Activated T-helper 17 cell treated with anti-CD3 and anti-CD28 coated beads, Interleukin-2, amount 50 U/mL, for 72 hours (primary cell): ENCODE measurements at places on chromosomes 11 and 22. TPM values are rescaled to one million over a fixed set of nuclear protein-coding genes. Genes with fewer than 3 reads are reported as not detected.

The OR8D1 gene
- not detected for total RNA-seq

DNA sequence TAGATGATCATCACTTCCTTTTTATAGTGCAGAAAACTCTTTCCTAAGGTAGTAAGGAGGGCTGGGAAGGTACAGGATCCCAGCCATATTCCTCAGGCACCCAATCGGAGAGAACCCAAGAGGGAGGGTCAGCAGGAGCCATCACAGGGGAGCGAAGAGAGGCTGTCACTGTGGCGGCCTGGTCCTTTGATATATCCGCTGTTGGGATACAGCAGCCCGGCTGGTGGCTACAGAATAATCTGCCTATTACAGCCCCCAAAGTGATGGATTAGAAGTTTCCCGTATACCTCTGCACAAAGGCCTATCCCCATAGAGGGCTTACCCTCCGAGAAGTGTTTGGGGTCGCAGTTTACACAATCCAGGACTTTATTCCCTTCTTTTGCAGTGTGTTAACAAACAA, 48.5 kb downstream of the OR4D9 start:
- ATAC-seq, result no peak

The HEPACAM gene
- total RNA-seq, result not detected

The KDELR3 gene
- total RNA-seq, result 0.32 TPM

DNA sequence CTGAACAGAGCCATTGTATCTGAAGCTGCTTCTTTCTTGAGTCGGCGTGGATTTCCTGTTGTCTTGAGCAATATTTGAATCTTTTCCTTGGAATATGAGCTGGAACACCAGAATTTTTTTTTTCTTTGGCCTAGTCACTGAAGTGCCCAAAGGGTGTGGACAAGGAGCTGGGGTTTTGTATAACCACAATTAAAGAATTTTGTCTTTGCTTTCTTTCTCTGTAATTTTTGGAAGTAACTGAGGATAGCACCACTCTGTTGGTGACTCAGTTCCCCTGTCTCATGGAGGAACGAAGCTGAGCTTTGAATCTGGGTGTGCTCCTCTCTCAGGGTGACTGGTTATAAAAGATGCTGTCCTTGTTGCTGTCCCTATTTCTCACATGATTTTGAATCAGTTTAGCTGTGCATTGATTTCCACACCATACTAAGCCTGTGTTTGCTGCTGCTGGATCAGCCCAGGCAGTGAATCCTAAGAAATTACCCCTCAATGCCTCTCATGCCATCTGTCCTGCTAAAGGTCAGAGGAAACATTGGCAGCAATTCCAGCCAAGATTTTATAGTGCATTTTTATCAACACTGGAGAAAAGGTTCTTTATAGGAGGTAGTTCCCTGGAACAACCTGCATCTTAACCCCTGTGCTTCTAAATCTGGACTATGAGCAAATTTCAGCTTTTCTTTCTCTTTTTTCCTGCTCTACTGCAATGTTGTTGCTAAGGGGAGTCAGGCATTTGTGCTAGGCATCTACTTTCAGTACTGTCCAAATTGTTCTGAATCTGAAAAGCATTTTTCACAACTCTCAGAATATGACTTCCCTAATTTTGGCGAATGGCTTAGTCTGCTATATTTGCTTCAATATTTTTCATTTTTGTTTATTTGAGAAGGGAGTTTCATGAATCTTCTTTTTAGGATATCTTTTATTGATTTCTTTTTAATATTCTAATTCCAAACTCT, 540.8 kb downstream of the SOX6 start:
- ATAC-seq, result no peak

DNA sequence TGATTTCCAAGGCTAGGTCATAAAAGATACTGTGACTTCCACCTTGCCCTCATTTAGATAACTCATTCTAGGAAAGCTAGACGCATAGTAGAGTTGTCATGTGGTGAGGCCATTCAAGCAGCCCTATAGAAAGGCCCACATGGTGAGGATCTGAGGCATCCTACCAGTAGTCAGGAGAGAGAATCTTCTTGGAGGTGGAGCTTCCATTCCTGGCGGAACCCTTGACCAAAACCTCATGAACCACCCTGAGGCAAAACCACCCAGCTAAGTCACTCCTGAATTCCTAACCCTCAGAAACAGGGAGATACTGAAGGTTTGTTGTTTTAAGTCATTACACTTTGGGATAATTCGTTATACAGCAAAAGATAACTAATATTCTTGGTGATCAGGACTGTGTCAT, 2.9 kb upstream of the HDHD5 start:
- no peak for ATAC-seq

- ATAC-seq, result no peak
Observed at GRCh38 chr11:134853992-134854991, 442.2 kb upstream of the B3GAT1 start.

The CYB5R3 gene
- 55.5 TPM for total RNA-seq

The FOLH1 gene
- not detected for total RNA-seq

The RCOR2 gene
- 0.32 TPM for total RNA-seq

The TENM4 gene
- 0.15 TPM for total RNA-seq

DNA sequence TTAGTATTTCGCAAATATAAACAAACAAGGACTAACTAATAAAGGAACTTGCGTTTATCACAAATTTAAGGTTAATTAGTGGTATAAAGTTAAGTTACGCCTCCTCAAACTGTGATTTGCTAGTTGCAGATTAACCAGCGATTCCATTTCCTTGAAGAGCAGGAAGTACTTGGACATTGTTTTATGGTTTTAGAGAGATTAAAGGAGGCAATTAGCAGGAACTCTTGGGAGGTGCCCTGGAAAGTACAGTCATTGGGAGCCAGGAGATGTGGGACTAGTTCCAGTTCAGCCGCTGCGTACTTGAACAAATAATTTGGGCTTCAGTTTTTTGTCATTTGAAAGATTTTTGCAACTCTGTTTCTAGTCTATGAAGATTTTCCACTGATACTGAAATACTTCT, 3.3 kb downstream of the FAM118B start:
- no peak for ATAC-seq

The DEFB131B gene
- total RNA-seq, result not detected
